ENCODE measurements at places on chromosomes 2 and 18.

DNA sequence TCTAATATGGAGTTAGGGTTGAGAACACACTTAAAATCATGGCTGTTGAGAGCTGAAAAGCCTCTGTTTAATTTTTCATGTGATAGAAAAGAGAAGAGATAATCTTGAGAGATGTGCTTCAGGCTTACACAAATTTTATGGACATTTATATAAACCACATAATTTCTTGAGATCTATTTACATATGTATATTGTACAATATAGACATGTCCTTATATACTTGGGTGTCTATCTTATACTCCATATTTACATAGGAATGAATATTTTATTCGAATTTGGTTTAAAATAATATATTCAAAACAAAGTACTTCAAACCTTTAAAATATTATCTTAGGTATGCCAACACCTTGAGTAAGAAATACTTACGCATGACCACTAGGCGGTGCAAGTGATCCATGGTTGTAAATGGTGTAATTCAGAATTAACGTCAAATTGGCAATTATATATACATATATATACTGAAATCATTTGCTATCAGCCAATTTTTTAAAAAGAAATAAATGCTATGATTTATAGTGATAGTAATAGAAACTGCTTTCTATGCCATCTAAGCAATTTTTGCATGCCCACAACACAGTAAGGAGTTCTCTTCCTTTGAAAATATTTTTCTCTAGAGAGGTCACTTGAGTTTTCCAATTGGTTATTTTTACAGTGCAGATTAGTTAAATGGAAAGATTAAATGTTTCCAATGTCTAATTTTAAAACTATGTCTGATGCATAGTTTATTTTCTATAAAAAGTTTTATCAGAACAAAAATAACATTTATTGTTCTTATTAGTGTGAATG lies 37.6 kb upstream of the SPAG16 start:
- DNase-seq, result peak; percentile 79

DNA sequence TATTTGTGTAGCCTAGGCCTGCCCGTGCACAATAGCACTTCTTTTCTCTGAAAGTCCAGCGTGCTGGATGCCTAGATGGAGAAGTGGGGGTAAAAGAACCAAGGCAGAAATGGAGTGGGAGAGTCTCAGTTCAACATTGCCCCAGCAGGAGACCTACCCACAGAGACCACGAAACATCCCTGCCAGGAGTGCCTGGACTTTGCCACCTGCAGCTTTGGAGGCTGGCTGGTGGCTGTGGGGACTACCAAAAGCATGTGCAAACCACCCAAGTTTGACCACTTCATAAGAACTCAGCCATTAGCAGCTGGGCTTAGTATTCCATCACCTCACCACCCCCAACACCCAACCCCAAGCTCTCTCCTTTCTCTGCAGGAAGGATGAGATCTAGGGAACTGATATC lies 416.9 kb upstream of the ID2 start:
- no peak for DNase-seq

DNA sequence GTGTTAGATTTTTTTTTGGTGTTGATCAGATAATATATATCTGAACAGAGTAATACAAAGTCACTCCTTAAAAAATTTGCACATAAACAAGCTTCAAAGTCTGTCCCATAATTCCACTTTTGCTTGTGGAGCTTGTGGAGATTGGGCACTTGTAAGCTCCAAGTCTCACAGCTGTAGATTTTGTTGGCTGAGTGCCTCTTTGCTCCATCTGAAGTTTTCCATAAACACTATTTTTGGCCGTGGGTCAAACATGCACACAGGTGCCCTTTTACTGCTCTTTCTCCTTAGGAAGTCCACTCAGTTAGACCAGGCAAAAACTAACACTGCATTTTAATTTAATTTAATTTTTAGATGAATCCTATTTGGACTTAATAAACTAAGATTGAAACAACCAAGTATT lies 3.6 kb upstream of the KCNJ13 start:
- no peak for DNase-seq

GRCh38 chr18:73948497-73948896 lies 199.1 kb downstream of the FBXO15 start:
- DNase-seq, result no peak

DNA sequence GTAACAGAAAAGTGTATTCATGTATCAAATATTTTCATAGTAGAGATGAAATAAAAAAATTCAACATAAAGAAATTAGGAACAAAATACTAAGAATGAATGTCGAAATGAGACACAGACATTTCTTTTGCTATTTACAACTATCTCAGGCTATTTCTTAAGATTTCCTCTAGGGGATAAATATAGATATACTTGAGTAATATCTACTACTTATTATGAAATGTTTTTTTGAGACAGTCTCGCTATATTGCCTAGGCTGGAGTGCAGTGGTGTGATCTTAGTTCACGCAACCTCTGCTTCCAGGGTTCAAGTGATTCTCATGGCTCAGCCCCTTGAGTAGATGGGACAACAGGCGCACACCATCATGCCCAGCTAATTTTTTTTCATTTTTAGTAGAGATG lies 326.1 kb downstream of the RNF144A start:
- DNase-seq, result no peak

Measured in hematopoietic multipotent progenitor cell treated with erythropoietin and hydrocortisone succinate and interleukin-3 and kit ligand, for 4 days (in vitro differentiated cells).